Suppressor macrophage (primary cell): ENCODE measurements at places on chromosomes 13 and 19.

- no peak for DNase-seq
Measured at GRCh38 chr19:1780272-1780958, 27.1 kb downstream of the ONECUT3 start.

DNA sequence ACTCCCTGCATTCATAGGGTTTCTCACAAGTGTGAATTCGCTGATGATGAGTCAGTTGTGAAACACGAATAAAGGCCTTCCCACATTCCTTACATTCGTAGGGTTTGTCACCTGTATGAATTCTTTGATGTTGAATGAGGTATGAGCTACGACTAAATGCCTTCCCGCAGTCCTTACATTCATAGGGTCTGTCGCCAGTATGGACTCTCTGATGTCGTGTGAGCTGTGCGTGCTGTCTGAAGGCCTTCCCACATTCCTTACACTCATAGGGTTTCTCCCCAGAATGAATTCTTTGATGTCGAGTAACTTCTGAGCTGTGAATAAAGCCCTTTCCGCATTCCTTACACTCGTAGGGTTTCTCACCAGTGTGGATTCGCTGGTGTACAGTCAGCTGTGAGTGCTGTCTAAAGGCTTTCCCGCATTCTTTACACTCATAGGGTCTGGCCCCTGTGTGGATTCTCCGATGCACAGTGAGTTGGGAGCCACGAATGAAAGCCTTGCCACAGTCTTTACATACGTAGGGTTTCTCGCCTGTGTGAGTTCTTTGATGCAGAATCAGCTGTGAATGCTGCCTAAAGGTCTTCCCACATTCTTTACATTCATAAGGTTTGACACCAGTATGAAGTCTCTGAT, 30.5 kb upstream of the COX7A1 start:
- no peak for DNase-seq

- DNase-seq: no peak
Measured at GRCh38 chr13:37531049-37531448, 67.5 kb downstream of the POSTN start.

GRCh38 chr19:43983544-43983911, 460 bp upstream of the ZNF155 start:
- no peak for DNase-seq

GRCh38 chr13:45048890-45049407, 59.6 kb downstream of the GPALPP1 start:
- DNase-seq: no peak

- peak; percentile 20 for DNase-seq
Measured at GRCh38 chr13:110799246-110800236, 86.0 kb downstream of the ING1 start.

DNA sequence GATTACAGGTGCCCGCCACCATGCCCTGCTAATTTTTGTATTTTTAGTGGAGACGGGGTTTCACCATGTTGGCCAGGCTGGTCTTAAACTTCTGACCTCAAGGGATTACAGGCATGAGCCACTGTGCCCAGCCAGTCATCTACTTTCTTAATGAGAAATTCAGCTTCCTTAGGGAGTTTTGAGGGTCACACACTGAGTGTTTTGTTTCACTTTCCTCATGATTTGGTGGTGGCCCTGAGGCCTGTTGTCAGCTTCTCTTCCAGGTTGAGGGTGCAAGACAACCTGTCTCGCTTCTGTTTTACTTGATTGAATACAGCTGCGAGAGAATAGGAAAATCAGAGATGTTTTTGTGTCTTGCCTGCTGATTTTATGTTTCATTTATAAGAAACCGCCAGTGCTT, 9.9 kb downstream of the FRY start:
- DNase-seq: no peak

- DNase-seq: no peak
Measured at GRCh38 chr13:23824371-23824770, 64.8 kb downstream of the MIPEP start.

- peak; percentile 100 for DNase-seq
Measured at GRCh38 chr19:49676784-49677230, 264 bp upstream of the PRMT1 start.

- DNase-seq: peak; percentile 70
Measured at GRCh38 chr13:113491418-113491883, 940 bp upstream of the DCUN1D2 start.

DNA sequence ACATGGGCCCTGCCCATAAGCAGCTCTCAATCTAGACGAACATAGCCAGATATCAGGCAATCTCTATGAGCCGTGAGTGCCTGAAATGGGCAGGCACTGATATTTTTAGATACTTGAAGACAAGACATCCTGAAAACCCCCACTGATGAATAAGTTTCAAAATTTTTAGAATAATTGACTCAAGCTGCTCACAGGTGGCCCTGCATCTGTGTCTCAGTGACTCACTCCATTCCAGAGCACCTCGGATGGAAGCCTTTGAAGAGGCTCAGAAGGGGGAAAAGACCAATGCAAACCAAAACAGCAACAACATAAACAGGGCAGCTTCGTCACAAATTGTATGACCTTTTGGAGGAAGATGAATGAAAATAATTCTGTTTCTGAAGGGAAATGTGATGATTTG, 42.8 kb upstream of the SLC46A3 start:
- no peak for DNase-seq
